ENCODE measurements at places on chromosomes 12 and 14.

- DNase-seq, result no peak
Observed at GRCh38 chr12:63826006-63826585, 18.4 kb upstream of the SRGAP1 start.

GRCh38 chr12:115377779-115378178, 693.8 kb upstream of the TBX3 start:
- DNase-seq, result no peak

- DNase-seq, result no peak
Observed at GRCh38 chr14:61524211-61524806, 171.0 kb upstream of the HIF1A start.

- peak; percentile 51 for DNase-seq
Observed at GRCh38 chr14:92886337-92886736, 36.6 kb upstream of the CHGA start.

DNA sequence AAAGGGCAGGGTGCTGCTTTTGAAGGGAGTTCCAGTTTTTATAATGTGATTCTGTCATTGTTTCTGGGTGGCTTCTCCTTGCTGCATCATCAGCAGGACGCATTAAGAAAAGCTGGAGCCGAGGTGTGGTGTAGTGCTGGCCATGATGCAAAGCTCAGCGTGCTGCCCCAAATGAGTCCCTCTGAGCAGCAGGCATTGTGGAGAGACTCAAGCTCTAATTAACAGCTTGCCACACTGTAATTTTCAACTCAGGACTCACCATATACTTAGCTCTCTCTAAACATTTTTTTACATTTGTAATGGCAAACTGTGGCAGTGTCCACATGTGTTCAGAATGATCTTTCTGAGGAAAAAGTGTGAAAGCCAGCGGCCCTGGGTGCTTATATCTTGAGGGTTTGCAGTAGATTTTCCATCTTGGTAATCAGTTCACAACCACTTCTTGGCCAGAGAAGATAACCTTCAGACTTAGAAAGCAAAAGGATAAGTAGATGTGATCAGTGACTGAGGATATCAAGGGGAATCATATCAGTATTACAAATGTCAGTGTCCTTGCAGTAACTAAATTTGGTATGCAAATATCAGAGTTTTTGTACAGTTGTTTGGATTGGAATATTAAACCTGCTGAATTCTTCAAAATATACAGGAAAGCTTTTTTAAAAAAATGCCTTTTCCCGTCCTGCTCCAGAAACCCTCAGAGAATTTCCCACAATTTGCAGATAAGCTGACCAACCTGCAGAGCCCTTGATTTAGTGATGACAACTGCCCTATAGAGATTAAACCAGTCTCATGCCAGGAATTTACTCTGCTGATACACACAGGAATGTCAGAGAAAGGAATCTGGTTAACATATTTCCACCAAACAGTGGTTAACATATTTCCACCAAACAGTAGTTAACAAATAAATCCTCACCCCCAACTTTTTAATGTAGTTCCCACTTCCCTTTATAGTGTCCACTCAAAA, 63.6 kb downstream of the DAAM1 start:
- no peak for DNase-seq

- DNase-seq, result no peak
Observed at GRCh38 chr12:58415716-58416115, 474.3 kb downstream of the ATP23 start.

DNA sequence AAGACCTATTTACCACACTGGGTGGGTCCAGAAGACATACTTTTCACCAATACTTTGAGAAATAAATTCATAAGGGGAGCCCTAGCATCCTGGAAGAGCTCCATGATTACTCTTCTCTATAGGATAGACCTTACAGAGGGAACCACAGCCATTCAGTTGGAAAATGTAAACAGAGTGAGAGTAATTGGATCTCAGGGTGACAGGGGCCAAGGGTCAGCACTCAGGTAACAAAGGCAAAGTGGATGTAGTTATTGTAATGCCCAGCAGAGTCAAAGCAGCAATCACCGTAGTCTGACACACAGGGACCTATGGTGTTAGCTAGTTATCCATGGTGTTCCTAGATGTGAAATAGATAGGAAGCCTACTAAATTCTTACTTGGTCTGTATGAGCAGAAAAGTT, 10.8 kb upstream of the GTF2A1 start:
- no peak for DNase-seq

- no peak for DNase-seq
Observed at GRCh38 chr12:126570566-126570965, 1505.3 kb downstream of the AACS start.

DNA sequence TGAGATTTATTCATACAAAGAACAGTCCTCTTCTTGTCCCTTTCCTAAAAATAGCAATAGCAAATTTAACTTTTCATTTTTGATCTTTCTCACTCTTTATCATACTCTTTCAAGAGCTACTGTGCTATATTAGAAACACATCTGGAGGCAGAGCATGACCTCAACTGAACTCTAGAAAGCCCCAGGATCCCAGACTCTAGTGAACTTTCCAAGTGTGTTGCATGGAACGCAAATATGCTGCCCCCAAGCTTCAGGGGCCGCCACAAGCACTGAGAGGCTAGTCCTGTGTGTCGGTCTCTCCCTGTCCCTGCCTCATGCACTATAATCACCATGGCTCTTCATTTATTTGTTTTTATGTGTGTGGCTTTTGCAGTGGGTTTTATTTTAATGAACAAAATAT, 38.7 kb upstream of the ZNF641 start:
- DNase-seq, result no peak

- no peak for DNase-seq
Observed at GRCh38 chr14:21668377-21668776, 5.2 kb downstream of the OR4E1 start.

- no peak for DNase-seq
Observed at GRCh38 chr14:81390696-81391095, 9.4 kb downstream of the STON2 start.

Data from NCI-H1092 (cell line).